Cortex of kidney (tissue), 1 donor: ENCODE measurements at places on chromosomes 7 and 10.

GRCh38 chr7:37332243-37333016 lies 116.2 kb downstream of the ELMO1 start:
- DNase-seq: no peak

GRCh38 chr10:132677473-132678227 lies 108.3 kb downstream of the NKX6-2 start:
- no peak for DNase-seq

- no peak for DNase-seq
Measured at GRCh38 chr10:62463364-62463763, 89.2 kb downstream of the ZNF365 start.

- DNase-seq: no peak
Measured at GRCh38 chr7:20307901-20308300, 22.8 kb upstream of the ITGB8 start.

GRCh38 chr7:116097365-116098009 lies 66.9 kb upstream of the TFEC start:
- DNase-seq: no peak

DNA sequence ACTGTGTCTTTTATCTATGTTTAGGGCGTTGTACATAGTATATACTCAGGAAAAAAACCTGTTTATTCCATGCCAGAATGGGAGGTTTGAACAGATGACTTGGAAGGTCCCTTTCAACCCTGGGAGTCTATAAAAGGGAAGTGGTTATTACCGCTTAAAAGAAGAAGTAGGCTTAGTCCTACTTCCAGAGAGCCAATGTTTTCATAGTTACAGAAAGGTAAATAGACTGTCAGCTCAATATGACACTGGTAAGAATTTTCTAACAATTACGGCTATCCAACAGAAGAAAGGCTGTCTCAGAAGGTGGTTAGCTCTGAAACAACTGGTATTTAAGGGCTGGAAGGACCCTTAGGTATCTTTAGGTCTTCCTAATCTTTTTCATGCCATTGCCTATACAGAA lies 1.1 kb upstream of the TFAM start:
- DNase-seq: no peak

- no peak for DNase-seq
Measured at GRCh38 chr10:78911533-78912340, 157.0 kb upstream of the ZMIZ1 start.

- no peak for DNase-seq
Measured at GRCh38 chr7:53521638-53522184, 486.3 kb downstream of the POM121L12 start.

GRCh38 chr10:98696516-98696915 lies 249.8 kb upstream of the HPS1 start:
- DNase-seq: no peak

DNA sequence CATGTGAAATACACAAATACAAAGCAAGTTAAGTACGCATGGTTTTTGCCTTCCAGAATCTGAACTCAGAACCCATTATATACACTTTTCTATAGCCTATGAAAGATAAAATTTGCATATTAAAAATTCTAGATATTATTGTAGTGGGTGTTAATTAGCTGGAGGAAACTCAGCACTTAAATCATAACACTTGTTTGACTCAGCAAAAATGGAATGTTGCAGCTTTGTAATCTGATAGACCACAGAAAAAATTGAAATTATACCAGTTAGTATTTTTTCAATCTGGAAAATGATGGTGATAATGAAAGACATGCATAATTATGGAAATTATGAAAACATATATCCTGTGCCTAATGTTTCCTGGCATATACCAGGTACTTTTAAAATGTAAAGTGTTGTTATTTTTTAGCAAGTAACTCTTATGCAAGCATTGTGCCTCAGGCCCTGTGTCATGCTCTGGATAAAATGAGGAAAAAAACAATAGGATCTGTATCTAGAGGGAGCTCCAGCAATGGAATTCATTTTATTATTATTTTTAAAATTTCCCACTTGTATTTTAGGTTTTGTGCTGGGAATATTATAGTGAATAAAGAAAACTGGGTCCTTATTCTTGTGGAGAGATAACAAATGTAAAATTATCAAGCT lies 490.4 kb upstream of the SEMA3A start:
- DNase-seq: no peak

- DNase-seq: no peak
Measured at GRCh38 chr10:62554632-62555199, 180.5 kb downstream of the ZNF365 start.

- DNase-seq: no peak
Measured at GRCh38 chr10:123392182-123392963, 238.2 kb downstream of the BUB3 start.

DNA sequence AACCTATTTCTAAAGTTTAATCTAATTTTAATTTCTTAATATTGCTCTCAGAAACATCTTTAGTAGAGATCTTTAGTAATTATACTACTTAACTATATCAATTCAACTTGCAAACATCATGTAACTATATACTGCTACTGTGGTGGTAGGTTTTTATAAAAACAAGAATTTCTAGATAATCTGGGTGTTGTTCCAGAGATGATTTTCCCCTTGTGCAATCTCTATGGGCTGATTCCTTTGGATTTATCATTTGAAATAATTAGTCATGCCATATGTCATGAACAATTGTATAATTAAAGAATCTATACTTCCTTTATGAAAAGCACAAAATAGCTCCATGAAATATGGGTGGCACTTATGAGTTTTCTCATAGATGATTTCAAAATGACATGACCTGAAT lies 23.9 kb upstream of the CDK13 start:
- DNase-seq: no peak

DNA sequence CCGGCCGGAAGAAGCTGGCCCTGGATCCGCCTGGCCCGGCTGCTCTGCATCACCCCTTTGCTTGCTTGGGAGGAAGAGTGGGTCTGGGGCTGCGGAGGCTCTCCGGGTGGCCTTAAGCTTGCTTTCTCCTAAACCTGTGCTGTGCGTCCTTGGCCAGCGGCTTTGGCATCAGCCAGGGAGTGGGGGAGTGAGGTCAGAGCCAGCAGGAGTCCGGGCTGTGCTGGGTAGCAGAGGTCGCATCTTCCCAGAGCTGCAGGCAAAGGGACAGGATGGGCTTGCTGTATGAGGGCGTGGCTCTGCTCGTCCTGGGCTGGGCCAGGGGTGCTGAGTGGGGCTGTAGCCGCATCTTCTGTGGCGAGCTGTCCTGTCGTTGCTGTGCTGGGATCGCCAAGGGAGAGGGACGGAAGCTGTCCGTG lies 21.1 kb downstream of the BNIP3 start:
- DNase-seq: no peak

GRCh38 chr10:70054902-70055301 lies 2.3 kb downstream of the MACROH2A2 start:
- no peak for DNase-seq

DNA sequence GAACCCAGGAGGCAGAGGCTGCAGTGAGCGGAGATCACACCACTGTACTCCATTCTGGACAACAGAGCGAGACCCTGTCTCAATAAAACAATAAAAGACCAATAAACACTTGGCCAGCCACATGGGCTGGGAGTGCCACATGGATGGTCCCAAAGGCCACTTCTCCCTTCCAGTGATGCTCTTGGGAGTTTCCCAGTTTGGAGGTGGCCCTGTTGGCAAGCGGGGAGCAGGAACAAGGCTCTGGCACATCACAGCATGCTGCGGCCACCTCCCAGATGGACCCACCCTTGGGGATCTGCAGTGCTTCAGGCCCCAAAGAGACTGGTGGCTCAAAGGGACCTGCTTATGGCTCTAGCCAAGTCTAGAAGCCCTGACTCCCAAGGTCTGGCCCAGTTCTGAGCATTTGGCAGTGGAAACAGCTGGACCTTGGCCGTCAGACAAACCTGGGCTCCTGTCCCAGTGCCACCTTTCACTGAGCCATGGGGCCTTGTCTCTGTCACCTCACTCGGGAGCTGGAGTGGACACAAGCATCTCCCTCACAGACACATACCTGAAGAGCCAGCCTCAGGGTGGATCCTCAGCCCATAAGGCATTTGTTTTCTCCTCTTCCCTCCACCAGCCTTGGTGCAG lies 91.7 kb downstream of the COL13A1 start:
- no peak for DNase-seq

DNA sequence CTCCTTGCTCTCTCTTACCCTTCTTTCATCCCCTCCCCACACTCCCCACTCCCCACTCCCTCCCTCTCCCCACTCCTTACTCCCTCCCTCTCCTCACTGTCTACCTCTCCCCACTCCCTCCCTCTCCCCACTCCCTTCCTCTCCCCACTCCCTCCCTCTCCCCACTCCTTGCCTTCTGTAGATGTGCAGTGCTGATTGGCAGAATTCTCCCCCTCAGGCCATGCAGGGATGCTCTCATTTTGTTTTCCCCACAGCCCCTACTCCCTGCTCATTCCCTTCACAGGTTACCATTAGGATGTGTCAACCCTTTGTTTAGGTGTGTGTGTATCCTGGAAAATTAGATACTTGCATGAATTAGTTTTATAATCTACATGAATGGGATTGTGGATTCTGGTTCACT lies 90.3 kb downstream of the CELF2 start:
- no peak for DNase-seq

GRCh38 chr10:132746801-132747625 lies 38.9 kb downstream of the NKX6-2 start:
- no peak for DNase-seq

DNA sequence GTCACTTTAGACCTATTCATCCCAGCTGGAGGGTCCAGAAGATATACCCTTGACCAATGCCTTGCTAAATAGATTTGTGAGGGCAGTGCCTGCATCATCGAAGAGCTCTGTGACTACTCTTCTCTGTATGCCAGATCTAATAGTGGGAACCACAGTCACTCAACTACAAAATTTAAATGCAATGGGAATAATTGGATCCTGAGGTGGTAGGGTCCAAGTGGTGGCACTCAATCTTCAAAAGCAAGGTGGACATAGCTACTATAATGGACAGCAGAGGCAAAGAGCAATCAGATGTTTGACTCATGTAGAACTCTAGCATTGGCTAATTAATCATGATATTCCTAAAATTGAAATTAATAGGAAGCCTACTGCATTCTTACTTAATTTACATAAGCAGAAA lies 554.3 kb upstream of the GRM3 start:
- DNase-seq: no peak

- DNase-seq: no peak
Measured at GRCh38 chr7:77940647-77941046, 142.1 kb downstream of the PHTF2 start.

DNA sequence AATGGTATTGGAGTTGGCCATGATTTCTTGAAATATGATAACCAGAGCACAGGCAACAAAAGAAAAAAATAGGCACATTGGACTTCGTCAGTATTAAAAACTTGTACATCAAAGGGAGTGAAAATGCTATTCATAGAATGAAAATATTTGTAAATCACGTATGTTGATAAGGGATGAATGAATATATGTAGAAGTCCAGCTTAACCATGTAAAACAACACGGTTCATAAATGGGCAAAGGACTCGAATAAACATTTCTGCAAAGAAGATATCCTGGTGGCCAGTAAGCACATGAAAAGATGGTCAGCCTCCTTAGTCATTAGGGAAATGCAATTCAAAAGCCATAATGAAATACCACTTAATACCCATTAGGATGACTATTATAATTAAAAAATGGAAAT lies 68.1 kb downstream of the WAC start:
- DNase-seq: no peak

DNA sequence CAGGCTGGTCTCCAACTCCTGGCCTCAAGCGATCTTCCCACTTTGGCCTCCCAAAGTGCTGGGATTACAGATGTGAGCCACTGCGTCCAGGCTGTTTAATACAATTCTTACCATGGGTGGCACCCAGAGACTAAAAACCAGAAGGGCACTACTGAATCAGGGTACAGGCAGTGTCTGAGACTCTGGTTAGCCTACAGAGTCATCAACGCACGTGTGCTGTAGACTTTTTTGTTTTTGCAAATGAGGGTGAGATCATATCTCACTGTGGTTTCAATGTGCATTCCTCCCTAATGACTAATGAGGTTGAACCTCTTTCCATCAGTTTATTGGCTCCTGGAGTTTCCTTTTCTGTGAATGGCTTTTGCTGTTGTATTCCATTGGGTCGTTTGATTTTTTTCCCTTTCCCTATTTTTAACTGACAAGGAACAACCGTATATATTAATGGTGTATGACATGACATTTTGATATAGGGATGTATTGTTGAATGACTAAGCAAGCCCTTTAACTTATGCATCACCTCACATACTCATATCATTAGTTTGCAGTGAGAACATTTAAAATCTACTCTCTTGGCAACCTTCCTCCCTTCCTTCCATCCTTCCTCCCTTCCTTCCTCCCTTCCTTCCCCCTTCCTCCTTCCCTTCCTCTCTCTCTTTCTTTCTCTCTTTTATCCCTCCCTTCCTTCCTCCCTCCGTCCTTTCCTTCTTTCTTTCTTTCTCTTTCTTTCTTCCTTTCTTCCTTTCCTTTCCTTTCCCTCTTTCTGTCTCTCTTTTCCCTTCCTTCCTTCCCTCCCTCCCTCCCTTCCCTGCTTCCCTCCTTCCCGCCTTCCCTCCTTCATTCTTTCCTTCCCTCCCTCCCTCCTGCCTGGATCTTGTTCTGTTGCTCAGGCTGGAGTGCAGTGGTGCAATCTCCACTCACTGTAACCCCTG lies 9.3 kb upstream of the TMEM270 start:
- DNase-seq: no peak

- no peak for DNase-seq
Measured at GRCh38 chr7:143256325-143256724, 6.9 kb upstream of the GSTK1 start.

GRCh38 chr7:27182861-27183681 lies 2.0 kb downstream of the HOXA11 start:
- DNase-seq: no peak

DNA sequence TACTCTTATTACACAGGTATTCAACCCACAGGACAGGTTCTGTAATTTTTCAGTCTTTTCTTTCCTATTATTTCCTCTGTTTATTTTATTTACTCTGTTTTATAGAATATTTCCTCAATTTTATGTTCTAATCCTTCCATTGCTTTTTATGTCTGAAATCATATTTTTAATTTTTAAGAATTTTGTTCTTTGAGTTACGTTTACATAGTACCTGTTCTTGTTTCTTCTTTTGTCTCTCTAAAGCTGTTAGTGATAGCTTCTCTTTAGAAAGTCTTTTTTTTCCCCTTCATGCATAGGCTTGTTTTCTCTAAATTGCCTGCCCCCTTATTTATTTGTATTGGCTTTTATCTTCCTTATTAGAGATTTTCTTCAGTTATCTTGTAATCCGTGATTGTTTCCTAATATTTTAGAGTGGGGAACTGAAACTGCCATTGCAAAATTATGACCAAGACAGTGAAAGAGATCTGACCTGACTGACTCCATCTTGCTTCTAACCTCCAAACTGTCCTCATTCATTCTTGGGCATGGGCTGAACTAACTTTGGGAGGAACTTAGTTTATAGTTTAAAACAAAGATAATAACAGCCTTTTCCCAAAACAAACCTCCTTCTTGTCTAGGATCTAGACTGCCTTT lies 187.6 kb downstream of the PFKFB3 start:
- DNase-seq: no peak

GRCh38 chr7:131553931-131554330 lies 2.5 kb downstream of the PODXL start:
- DNase-seq: no peak
